ENCODE measurements at places on chromosomes 1 and 21.

GRCh38 chr1:57597036-57597435 is 173.2 kb upstream of the DAB1 start:
- no peak for DNase-seq

DNA sequence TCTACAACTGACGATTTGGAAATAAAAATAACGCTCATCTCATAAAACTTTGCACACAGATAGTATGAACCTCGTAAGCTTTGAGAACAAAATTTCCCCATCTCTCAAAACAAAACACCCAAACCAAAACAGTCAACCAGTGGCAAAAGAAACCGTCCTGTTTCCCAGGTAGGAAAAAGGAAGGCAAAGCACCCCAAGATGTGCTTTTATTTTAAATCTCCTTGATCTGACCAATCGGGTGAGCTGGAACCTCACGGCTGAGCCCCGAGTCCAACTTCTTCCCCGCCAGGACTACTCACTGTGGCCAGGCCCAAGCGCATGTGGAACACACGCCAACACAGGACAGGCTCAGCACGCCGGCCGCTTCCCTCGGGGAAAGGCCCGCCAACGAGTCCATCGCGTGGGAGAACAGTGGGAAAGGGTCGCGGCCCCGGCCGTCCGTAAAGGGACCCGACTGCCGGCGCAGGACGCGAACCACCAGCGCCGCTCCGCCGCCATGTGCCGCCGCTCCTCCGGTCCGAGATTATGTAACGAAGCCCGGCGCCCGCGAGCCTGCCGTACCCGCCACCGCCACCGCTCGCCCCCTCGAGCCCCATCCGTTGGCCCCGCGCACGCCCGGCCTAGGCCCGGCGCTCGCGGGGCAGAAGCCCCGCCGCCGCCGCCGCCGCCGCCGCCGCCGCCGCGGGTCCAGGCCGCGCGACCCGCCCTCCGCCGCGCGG is 759 bp downstream of the AHCTF1 start:
- DNase-seq: no peak

DNA sequence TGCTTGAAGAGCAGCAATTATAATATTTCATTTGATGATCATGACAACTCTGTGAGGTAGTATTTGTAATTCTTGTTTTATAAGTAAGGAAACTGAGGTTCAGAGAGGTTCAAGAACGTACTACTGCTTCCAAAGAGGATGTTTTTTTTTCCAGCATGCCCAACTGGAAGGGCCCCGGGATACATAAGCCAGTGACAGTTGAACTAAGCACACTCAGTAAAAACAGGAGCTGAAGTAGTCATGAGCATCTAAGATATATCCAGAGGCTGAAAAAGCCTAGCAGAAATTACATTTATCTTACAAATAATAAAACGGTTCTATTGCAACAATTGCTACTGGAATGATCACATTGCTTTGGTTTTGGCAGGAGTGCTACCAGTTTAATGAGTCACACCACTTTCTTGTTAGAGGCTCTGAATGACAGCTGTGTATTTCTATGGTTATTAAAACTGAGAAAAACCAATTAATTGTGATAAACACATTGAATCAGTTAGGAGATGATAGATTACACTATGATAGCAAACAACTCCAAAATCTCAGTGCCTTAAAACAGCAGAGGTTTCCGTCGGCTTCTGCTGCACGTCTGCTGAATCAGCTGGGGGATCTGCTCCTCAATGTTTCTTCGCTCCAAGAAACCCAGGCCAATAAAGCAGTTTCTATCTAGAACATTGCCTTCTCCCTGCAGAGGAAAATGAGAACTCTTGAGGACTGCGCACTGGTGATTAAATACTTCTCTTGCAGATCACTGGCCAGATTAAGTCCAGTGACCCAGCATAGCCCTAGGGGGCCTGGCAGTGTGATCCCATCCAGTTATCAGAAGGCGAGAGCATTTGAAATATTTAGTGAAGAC is 522.7 kb downstream of the PLPP3 start:
- DNase-seq: peak; percentile 89

DNA sequence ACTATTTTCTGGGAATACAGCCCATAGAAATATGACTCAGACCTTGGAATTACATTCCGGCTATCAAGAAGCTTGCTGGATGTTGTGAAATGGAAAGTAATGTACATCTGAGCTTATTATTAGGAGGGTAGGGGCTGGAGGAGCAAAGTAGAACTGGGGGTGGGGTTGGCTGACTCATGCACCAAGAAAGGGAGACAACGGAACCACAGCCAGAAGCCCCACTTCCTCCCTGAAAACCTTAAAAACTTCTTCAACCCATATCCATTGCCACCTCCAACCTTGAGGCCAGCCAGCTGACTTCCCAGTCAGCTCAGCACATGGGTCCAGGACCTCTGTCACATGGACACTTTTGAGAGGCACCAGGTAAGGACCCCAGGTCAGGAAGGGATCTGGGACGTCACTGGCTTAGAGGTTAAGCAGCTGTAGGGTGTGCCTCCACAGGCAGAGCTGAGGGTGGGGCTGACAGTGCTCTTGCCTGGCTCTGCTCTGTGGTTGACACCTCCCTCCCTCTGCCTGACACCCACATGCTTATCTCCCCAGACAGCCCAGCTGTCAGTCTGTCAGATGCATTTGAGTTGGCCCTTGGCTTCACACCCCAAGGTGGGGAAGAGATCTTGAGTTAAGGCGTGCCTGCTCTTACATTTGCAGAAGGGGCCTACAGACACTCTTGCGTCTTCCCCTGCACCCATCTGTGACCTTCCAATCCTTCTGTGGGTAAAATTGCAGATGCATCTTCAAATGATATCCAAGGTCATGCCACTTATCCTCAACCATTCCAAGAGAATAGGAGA is 5.7 kb upstream of the ZNF683 start:
- peak; percentile 98 for DNase-seq

DNA sequence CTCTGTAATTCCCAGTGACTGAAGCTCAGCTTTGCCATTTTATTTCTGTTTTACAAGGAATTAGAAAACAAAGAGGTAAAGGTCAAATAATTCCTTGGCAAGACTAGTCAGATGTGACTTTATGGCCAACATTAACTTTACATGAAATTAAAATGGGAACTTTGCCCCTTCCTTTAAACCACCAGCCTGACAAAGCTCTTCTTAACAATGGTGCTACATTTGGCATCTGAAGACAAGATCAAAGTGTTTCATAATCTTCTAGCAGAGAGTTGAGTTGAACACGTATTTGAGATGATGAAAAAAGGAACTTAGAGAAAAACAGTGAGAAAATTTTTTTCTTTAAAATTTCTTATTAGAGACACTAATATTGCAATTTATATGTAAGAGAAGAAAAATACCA is 193.8 kb downstream of the AK5 start:
- no peak for DNase-seq

DNA sequence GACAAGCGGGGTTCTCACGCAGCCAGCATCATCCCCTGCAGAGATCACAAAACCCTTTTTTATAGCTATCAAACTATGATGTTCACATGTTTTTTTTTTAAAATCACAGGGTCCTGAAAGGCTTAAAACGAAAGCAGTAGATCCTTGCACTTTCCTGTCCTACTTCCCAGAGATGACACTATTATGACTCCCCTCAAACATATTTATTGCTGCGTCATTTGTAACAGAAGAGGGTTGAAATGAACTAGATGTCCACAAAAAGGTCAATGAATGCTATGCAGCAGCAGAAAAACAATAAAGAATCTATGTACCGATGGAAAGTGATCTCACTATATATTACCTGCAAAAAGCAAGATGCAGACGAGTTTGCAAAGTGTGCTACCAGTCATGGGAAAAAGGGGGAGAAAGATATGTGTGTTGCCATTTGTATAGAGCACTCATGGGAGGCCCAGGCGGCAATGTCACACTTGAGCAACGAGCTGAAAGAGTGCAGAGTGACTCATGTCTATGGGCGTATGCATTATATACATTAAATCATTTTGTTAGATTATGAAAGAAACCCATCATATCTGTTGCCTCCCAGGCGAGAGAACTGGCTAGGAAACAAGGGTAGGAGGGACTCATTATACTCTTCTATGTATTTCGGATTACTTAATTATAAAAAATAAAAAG is 68.9 kb upstream of the PARP1 start:
- no peak for DNase-seq
